ENCODE measurements at places on chromosomes 16 and 17.

DNA sequence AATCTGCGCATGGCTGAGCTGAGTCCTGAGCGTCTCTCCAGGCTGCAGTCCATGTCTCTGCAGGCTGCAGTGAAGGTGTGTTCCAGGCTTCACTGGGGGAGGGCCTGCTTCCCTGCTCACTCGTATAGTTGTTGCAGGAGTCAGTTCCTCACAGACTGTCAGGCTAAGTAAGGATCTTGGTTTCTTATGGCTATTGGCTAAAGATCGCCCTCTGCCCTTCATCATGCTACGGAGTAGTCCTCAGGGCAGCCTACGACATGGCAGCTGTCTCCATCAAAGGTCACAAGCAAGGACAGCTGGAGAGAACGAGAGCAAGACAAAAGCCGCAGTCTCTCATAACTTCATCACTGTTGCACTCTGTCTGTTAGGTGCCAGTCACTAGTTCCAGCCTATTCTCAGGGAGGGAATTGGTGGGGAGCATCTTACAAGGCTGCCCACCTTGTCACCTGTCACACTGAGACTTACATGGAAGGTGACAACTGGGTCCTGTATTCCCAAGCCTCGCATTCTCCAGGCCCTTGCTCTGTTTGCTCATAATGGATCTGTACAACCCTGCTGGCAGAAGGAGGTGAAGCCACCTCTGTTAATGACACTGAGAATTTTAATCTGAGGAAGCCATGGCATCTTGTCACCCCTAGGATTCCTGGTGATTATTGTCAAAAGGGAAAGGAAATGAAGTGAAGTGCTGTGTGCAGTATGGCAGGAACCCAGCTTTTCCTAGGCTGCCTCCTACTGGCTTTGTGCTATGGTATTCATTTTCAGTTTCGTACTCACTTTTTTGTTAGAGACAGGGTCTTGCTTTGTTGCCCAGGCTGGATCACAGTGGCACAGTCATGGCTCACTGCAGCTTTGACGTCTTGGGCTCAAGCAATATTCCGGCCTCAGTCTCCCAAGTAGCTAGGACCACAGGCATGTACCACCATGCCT is 43.4 kb downstream of the MFSD11 start:
- no peak for DNase-seq

DNA sequence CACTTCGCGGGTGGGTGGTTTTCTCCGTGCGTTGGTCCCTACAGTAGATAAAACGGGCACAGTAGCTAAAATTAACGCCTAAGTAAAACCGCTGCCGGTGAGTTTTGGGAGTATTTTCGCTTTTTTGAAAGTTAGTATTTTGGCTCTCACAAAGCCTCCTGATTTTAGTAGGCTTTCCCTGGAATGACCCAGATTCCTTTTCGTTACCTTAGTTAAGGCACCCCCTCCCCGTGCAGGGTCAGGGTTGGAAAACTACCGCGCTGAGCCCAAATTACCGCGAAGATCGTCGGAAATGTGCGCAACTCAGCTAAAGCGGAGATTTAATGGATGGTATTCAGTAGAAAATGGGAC is 28.3 kb upstream of the ST6GALNAC1 start:
- DNase-seq, result no peak

DNA sequence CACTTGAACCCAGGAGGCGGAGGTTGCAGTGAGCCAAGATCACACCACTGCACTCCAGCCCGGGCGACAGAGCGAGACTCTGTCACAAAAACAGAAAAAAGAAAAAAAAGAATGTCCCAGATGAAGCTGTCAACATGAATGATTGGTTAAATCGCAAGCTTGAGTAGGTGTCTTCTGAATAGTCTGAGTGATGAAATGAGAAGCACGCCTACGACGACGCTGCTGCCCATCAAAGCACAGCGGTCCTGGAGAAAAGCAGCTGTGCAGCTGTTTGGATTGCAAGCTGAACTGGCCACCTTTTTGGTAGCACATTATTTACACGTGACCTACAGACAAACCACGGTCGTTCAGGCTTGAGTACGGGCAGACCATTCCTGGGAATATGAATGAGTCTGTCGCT is 12.5 kb downstream of the ADCY9 start:
- DNase-seq, result no peak

DNA sequence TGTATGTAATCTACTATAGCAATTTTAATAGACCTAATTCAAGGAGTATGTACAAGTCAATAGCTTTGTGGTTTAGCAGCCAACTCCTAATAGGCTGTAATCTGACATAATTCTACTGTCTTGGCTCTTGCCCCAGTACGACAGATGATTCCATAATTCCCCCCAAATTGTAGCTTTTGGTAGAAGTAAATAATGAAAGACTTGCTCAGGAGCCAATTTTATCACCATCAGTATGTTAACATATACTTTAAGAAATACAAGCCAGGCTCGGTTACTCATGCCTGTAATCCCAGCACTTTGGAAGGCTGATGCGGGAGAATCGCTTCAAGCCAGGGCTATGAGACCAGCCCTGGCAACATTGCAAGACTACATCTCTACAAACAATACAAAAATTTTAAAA is 53.9 kb downstream of the AP2B1 start:
- no peak for DNase-seq

- no peak for DNase-seq
Measured at GRCh38 chr17:11916091-11916490, 81.2 kb downstream of the ZNF18 start.

DNA sequence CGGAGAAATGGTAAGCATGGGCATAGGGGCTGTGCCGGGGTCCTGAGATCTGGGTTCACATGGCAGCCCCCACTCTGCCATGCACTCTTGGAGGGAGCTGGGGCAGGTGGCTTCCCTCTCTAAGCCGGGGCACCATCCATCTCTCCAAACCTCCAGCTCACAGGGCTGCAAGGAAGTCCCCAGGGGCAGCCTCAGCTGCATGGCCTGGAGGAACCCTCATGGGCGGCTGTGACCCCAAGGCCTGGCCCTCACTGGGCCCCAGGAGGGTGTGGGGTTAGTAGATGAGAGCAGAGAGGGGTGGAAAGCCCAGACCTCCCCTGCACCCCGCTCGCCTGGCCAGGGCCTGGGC is 2.6 kb downstream of the CTRB2 start:
- DNase-seq, result no peak

DNA sequence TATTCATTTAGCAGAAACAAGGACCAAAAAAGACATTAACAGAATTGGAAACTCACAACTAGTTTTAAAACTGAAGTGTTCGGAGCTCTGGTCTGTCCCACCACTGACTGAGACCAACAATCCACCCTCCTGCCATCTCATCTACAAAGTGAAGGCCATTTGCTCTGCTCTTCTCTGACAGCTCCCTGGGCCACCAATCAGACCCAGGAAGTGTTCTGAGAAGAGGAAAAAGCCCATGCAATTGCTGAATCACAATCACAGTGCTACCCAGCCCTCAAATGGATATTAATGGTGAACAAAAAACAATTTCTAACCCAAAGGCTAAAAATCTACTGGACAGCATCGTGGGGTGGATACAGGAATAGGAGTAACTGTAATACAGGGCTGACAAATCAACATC is 2.1 kb downstream of the RPL23 start:
- no peak for DNase-seq

DNA sequence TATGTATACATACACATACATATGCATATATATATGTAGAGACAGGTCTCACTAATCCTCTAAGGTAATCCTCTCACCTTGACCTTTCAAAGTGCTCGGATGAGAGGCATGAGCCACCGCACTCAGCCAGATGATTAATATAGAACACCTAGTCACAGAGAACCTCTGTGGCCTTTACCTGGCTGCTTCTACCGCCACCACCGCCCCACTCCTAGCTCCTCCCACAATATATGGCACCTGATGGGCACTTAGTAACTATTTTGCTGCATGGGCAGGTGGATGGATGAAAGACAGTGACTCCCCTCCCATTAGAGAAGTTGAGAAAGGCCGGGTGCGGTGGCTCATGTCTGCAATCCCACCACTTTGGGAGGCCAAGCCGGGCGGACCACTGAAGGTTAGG is 16.7 kb upstream of the ATP2C2 start:
- DNase-seq, result no peak

GRCh38 chr17:1643293-1643998 is 2.1 kb downstream of the SCARF1 start:
- DNase-seq, result no peak

GRCh38 chr17:64327201-64327930 is 63.3 kb downstream of the PECAM1 start:
- DNase-seq, result no peak

GRCh38 chr17:48522031-48522653 is 8.7 kb downstream of the HOXB1 start:
- DNase-seq, result peak; percentile 66

Measured in fibroblast of upper back skin (primary cell).